COR-L47 (cell line): ENCODE measurements at places on chromosomes 5 and 9.

GRCh38 chr9:120927269-120928014, 846 bp upstream of the TRAF1 start:
- DNase-seq = no peak

DNA sequence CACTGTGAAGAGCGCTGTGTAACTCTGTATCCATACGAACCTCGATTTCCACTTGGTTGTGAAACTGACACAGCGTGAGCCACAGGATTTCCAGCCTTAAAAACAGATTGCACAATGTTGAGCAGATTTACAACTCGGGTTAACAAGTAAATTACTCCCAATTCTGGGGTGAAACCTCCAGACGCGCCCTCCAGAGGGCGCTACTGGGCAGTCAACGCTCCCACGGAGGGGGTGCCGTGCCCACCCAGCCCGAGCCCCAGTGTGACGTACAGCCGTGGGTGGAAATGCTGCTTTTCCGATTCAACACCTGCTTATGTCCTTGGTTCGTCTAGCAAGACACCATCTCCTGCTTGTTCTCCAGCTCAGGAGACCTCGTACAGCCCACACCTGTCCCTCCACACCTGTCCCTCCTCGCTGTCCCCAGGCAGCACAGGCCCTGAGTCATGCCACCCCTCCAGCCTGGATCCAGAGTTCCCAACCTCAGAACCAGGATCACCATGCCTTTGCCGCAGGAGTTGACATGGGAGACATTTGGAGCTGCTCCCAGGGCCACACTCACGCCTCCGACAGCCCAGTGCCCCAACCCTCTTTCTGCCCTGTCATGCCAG, 34.4 kb upstream of the SLC6A3 start:
- DNase-seq = no peak

GRCh38 chr5:68884144-68884754, 209.6 kb upstream of the SLC30A5 start:
- DNase-seq = no peak

GRCh38 chr5:65018763-65019162, 250.0 kb downstream of the CWC27 start:
- no peak for DNase-seq

- DNase-seq = no peak
Observed at GRCh38 chr9:133389025-133389557, 12.9 kb downstream of the STKLD1 start.
